ENCODE measurements at places on chromosomes 3 and 15.

- no peak for DNase-seq
Measured at GRCh38 chr3:188780193-188781147, 391.3 kb upstream of the TPRG1 start.

DNA sequence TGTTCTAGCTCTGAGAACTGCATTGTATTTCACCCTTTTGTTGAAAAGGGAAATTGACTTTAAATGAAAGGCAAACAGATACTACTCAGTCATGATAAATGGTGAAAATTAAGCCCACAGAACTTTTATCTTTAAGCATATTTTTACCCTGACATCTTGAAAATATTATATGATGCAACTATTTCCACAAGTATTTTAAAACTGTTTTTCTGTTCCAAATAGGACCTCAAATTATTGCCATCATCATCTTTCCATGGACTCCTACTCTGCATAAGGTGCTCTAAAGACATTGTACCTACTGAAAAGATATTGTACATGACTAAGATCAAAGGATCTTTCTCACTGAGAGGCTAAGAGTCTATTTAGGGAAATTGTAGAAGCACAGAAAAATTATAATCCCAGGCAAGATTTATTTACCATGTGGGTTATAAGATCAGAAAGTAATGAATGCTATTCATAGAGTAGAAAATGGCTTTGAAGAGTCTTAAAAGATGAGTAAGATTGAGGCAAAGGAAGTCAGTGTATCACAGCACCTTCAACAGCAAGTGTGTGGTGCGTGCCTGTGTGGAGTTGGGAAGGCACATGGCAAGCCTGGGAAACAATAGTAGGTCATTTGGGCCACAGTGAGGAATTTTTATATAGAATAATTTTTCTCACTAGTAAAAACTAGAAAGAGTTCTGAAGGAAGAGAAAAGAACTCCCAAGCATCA, 68.8 kb downstream of the VGLL3 start:
- DNase-seq, result no peak

- DNase-seq, result no peak
Measured at GRCh38 chr3:176978441-176978840, 218.8 kb downstream of the TBL1XR1 start.

GRCh38 chr3:66482018-66482404, 18.8 kb downstream of the LRIG1 start:
- no peak for DNase-seq

DNA sequence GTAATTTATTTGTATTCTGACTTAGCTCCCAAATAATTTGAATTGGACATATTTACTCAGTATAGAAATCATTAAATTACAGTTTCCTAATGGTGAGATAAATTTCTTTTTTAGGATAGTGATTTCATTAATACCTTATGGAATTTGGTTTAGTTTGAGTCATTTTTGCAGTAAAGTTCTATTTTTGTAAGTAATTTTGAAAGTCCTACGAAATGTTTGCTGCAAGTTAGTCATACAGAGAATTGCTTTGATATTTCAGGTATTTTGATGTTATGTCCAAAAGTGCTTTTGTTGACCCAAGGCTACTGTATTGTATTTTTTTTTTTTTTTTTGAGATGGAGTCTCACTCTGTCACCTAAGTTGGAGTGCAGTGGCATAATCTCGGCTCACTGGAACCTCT, 41.7 kb downstream of the TCF12 start:
- DNase-seq, result no peak

DNA sequence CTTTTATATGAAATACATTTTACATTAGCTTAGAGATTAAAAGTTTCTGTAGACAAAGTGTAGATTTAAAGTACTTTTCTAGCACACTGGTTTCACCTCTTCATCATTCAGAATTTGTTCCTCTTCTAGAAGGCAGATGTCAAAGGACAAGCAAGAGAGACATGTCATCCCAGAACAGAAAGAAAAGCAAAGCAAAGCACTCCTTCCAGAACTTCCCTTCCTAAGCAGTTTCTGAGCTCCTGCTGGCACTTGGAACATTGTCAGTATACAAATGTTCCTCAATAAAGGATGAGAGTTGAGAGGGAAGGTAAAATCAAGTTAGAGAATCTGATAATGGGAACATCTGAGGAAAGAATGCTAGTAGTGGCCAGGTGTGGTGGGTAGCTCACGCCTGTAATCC, 26.2 kb downstream of the TMOD3 start:
- no peak for DNase-seq

GRCh38 chr3:157147099-157147803, 12.7 kb downstream of the CCNL1 start:
- no peak for DNase-seq

Data from MM.1S (cell line).